ENCODE measurements at places on chromosomes 5 and 9.

DNA sequence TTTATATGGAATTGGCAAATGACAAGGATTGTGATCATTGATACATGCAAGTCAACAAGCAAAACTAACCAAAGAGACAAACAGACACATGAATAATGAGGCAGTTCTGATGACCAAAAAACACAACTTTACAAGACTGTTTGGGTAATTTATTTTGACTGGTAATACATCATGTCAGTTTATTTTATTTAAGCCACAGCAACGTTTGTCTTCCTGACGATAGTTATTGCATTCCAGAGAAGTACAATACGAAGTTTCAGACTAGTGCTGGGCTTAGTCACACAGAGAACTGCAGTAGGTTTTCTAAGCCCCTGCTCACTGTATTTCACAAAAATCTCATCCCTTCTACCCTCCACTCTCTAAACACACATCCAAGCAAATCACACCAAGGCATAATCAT, 514.2 kb downstream of the RAB3C start:
- DNase-seq, result peak; percentile 63

DNA sequence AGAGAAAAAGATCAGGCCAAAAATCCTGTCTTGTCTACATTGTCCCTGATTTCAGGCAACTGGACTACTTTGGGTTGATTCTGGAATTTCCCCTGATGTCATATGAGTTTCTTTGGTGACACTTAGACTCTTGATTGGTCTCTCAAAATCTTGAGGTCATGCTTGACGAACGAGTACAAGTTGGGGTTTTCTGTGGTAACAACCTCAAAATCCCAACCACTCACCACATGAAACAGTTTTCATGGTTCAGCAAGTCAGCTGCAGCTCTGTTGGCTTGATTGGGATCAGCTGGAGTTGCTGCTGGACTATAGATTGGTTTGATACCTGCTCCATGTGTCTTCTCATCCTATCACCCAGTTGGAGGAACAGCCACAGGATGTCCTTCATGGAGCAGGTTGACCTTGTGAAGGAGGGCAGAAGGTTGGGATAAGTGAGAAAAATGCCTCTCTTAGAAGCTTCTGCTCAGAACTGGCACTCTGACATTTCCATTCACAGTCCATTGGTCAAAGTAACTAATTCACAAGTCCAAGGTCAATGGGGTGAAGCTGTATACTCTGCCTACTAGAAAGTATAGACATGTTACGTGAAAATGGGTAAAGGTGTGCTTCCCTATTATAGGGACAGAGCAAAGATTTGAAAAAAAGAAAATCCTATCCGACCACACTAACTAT, 284.5 kb downstream of the SH3GL2 start:
- no peak for DNase-seq

GRCh38 chr9:6498982-6499381, 86.0 kb downstream of the UHRF2 start:
- DNase-seq, result peak; percentile 67

DNA sequence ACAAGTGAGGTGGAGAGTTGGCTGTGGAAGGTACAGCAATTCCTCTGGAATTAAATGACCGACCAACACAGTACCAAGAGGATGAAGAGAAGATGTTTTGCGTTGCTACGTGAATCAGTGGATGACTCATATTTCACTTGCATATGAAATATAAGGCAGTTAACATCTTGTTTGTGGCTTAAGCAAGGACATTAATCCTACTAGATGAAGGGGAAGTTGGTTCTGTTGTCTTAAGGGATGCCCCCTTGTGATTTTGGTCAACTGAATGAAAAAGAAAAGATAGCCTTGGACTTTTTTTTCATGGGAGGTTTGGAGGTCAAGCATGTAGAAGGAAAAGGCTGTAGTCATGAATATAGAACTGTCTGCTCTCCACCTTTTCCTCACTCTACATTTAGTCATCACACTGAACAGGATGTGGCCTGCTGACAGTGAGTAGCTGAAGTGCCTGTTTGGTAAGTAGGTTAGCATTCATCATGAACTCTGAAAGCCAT, 33.9 kb downstream of the VLDLR start:
- peak; percentile 94 for DNase-seq

- DNase-seq, result peak; percentile 97
These were observed 64.7 kb upstream of the SPOCK1 start for GRCh38 chr5:137563646-137564397.

- no peak for DNase-seq
These were observed 83.3 kb downstream of the MLLT3 start for GRCh38 chr9:20538956-20539355.

GRCh38 chr9:16484744-16485143, 385.7 kb downstream of the BNC2 start:
- DNase-seq, result peak; percentile 63

- peak; percentile 48 for DNase-seq
These were observed 49.8 kb downstream of the RASEF start for GRCh38 chr9:83012922-83013838.

- no peak for DNase-seq
These were observed 38.7 kb upstream of the NEK6 start for GRCh38 chr9:124218987-124219461.

- peak; percentile 49 for DNase-seq
These were observed 53.3 kb upstream of the IL17B start for GRCh38 chr5:149432376-149432775.

GRCh38 chr5:82349652-82350051, 71.5 kb upstream of the RPS23 start:
- DNase-seq, result no peak

- DNase-seq, result no peak
These were observed 19.5 kb downstream of the ERAP1 start for GRCh38 chr5:96788112-96788749.

- DNase-seq, result no peak
These were observed 17.8 kb downstream of the NIM1K start for GRCh38 chr5:43209833-43210232.

DNA sequence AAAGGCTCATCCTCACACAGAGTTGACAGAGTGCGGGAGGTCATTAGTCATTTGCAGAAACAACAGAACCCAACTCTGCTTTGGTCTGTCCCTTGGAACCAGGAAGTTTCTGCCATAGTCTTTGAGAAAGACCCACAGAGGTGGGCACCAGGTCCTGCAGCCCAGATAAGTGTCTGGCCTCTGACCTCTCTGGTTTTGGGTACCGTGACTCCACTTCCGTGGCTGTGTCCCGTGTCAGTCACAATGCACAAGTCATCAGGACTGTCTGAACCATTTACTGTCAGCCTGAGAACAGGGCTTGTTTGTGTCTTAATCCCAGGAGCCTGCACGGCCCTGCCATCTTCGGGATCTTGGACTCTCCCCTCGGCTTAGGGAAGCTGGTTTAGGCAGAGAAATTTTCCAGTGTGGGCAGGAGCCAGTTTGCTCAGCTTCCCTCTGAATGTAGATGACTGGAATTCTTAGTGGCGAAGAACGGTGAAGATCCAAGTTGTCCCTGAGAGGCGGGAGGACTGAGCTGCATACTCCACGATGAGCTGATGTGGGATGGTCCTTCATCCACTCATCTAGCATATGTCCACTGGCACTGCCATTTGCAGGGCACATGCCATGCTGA, 11.9 kb downstream of the GSN start:
- no peak for DNase-seq

DNA sequence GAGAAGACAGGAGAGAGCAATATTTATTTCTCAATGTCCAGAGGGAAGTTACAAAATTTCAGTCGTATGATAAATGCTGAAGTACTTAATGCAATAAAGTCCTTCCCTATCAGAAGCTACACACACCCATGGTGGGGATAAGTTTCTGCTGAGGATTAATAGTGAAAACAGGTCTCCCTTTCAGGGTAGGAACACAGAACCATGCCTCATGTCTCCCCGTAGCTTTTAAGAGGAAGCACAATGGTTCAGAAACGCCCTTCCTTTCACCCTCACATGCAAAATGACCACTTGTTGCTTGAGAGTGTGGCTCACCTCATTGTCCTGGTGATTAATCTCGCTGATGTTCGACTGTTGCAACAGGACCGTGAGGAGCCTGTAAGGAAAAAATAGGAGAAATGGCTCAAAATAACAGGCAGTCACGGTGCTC, 73.6 kb downstream of the ANKRD55 start:
- no peak for DNase-seq

- DNase-seq, result no peak
These were observed 108.5 kb downstream of the FEM1C start for GRCh38 chr5:115435778-115436712.

GRCh38 chr9:34741628-34742027, 31.7 kb upstream of the CCL21 start:
- no peak for DNase-seq

DNA sequence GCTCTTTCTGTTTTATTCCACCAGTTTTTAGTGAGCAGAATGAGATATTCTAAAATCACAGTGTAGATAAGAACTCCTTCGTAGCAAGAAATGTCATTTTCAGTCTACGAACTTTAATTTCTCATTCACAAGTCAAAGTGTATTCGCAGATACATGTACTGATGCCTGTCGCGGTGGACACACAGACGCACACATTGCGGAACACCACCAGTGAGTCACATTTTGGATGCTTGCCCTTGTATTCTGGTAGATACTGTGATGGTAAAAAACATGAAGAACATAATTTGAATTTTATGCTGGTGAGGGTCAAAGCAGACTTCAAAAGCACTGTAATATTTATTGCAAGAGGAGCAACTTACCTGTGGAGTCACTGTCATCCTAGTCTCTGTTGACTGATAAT, 4.7 kb upstream of the C9orf57 start:
- DNase-seq, result no peak

GRCh38 chr5:31663519-31663918, 24.6 kb downstream of the PDZD2 start:
- peak; percentile 71 for DNase-seq

- DNase-seq, result no peak
These were observed 30.7 kb upstream of the TGFBR1 start for GRCh38 chr9:99073985-99074901.

GRCh38 chr9:7534211-7534935, 265.2 kb downstream of the DMAC1 start:
- no peak for DNase-seq

DNA sequence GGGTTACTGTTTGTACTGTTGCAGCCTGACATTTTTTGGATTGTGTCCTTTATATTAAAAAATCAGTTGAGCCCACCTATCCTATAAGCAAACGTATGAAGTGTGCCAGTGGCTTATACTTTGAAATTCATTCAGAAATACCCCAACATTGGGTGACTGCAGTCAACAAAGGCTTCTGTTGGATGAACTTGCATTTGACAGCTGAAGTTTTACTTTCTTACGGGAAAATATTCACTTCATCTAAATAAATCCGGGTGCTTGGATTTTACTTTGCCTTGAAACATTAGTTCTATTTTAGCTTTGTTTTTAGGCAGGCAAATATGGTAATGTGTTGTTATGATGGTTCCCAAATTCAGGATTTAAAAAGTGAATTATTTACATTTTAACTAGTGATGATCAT, 21.7 kb downstream of the EXOSC2 start:
- DNase-seq, result no peak

GRCh38 chr9:126514037-126514821, 99.5 kb upstream of the LMX1B start:
- peak; percentile 50 for DNase-seq

- peak; percentile 40 for DNase-seq
These were observed 421.0 kb downstream of the GADD45G start for GRCh38 chr9:90025816-90026215.

DNA sequence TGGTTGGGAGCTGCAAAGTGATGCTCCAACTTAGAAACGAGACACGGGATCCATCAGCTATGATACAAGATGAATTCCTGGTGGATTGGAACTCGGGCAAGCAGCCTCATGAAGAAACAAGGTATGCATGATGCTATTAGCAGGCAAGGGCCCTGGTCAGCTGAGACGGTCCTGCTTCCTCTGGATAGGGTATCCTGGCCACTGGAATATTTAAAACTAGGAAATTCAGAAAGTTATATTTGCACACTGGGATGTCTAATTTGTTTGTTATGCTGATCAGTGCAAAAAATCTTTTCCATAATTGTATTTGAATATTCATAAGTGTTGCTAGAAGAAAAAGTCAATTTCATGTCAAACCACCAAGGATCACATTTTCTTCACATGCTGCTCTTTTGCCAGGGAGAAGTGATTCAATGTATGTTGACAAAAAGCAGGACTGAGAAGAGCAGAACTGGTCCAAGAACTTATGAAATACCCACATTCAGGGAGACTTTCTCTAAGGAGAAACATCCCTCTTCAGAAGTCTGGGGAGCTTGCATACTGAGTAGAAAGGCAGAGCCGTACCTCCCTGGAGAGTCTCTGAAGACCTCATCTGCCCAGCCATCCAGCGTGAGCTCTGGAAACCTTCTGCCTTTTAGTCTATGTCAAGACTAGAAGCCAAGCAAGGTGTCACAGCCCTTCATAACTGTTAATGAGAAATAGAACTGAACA, 6.7 kb upstream of the NXNL2 start:
- DNase-seq, result no peak

GRCh38 chr5:165334201-165334600, 1828.8 kb downstream of the MAT2B start:
- DNase-seq, result peak; percentile 24

DNA sequence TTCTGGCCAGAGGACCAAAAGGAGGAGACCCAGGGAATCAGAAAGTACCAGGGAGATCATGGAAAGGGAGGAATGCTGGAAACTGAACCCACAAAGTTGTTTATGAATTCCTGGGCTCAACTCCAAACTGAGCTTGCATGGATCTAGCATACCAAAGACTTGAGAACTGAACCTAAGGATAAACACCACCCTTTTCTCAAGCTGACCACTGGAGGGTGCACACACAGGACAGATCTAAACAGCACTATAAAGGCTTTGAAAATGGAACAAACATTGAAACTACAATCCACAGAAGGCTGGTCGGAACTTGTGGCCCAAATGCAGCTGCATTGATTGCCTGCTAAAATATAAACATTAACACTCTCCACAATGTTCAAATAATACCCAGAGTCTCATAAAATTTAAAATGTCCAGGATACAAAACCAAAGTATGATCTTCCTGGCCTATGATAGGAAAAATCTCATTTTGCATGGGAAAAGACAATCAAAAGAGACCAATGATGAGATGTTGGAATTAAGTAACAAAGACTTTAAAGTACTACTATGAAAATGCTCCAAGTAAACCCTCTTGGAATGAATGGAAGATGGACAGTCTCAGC, 15.6 kb upstream of the IRF1 start:
- DNase-seq, result peak; percentile 94

DNA sequence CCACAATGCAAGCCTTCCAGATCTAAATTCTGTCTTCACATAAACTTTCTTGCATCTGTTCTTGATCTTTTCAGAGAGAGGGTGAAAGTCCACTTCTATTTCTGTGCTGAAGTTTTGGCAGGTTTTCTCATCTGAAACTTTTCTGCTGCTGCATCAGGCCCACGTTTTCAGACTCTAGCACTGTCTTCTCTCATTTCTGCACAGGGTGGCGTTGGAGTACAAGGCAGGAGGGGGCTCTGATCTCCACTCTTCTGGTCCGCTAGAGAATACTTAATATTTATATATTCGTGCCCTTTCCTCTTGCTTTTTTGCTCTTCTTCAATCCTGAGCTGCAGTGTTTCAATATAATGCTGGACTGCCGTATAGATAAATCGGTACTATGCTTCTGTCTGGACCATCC, 204.0 kb upstream of the PRDM9 start:
- DNase-seq, result no peak
